ENCODE measurements at places on chromosomes 11 and 22. TPM values are rescaled to one million over a fixed set of nuclear protein-coding genes. Genes with fewer than 3 reads are reported as not detected.

DNA sequence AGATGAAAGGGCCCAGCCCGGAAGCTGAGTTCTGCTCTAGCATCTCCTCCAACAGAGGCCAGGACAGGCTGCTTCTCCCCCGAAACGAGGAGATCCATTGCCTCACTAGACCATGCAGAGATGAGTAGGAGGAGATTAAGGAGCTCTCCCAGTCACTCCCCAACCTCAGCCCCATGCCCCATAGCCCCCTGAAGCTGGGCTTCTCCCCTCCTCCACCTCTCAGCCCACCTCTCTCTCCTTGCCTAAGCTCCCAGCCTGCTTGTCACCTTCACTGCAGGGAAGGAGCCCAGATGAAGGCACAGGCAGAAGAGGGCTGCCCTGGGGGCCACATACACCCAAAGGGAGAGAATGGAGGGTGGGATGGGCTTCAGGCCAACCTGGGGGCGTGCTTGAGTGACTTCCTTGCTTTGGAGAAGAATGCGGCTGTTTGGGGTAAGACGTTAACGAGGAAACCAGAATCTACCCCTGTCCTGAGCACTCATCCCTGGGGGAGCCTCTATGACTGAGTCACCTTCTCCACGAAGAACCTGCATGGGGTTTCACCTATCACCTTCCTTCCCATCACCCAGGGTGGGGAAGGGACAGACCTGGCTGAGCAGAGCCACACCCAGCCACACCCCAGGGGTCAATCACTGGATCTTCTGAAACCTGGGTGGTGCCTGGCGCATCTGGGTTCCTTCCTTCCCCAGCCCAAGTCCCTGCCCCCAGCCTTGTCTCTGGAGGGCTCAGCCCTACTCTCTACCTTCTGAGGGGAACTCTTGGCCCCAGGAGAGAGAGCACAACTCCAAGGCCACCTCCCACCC lies 11.6 kb upstream of the GNAZ start:
- no peak for DNase-seq

- DNase-seq, result no peak
Observed at GRCh38 chr11:126482586-126483108, 127.2 kb downstream of the ST3GAL4 start.

- no peak for DNase-seq
Observed at GRCh38 chr11:80970037-80970436, 1529.2 kb upstream of the TENM4 start.

DNA sequence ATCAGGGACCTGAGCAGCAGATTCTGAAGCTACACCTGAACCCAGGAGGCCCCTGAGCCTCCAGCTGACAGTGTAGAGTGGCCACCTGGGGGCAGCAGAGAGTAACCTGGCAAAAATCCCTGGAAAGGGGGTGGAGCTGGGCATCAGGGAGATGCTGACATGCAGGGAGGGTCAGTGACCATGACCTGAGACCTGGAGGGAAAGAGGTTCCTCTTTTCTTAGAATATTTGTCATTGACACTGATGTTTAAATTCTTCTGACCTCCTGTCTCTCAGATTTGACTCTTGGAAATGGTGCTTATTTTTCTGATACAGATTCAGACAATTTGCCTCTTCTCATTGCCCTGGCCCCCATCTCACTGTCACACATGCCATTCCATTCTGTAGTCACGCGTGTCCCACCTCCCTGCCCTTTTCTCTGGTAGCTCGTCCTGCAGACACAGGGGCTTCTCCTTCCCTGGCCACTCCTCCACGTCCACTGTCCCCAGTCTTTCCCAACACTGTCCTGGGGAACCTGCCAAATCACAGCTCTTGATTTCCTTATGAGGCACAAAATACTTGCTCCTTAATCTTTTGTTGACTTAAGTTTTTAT lies 117.2 kb upstream of the IGLL5 start:
- peak; percentile 27 for DNase-seq

DNA sequence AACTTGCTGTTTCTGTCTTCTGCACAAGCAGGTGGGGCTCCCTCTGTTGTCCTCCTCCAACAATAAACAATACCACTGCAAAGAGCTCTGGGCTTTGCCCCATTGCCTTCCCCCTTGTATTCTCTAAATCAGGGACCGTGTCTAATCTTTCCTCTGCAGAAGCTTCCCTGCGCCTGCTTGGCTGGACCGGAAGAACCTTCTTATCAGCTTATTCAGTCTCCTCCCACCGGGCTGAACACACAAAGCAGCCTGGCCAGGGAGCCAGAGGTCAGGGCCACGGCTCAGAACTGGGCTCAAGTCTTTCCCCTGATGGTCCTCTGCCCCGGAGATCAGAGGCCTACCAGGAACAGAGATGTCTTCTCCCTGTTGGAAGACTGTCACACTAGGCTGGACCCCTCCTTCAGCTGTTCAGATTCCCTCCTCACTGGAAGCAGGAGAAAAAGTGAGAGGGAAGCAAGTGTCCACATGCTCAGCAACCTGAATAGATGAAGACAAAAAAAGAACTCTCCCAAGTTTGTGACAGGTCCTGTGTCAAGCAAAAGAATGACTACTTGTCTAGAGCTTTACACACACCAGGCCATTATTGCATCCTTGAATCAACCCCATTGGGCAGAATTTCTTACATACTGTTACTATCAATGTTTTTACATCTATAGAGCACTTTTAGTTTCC lies 63.7 kb downstream of the RAB30 start:
- DNase-seq, result peak; percentile 21

- DNase-seq, result peak; percentile 76
Observed at GRCh38 chr11:75233754-75234172, 6.8 kb upstream of the TPBGL start.

DNA sequence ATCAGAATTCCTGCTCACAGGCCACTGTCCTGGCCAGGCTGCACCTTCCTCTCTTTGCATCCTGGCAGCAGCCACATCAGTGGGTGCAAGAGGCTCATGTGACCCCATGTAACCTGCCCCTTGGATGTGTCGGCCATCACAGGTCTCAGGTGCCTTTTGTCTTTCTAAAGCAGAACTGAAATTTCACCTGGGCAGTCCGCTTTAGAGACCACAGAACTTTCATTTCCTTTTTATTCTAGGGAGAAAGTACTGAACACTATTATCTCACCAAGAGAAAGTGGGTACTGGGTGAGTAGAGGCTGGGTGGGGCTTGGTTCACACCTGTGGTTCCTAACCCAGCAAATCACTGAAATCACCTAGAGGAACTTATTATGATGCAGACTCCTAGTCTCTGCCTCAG lies 51.7 kb upstream of the NUP160 start:
- no peak for DNase-seq

The MAJIN gene
- total RNA-seq, result not detected

Data from lung (tissue), 17 donors.